Thoracic aorta (tissue), 2 donors: ENCODE measurements at places on chromosomes 6 and 20.

- DNase-seq = no peak
Observed at GRCh38 chr6:139690007-139690406, 315.6 kb upstream of the CITED2 start.

DNA sequence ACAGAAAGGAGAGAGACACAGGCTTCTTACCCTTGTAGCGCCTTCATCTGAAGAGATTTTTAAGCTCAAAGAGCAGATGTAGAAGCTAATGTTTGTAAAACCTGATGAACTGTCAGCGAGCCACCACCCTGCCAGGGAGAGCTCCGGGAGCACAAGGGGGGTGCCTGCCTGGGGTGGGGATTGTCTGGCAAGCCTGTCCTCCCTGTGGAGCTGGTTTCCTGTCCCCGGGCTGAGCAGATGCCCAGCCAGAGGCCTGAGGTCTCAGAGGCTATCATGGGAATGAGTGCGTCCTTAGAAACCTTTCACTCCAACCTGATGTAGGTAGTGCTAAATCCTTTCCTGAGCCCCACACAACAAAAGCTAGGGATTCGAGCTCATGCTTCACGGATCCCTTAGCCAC lies 41.9 kb upstream of the NR2E1 start:
- DNase-seq = no peak

DNA sequence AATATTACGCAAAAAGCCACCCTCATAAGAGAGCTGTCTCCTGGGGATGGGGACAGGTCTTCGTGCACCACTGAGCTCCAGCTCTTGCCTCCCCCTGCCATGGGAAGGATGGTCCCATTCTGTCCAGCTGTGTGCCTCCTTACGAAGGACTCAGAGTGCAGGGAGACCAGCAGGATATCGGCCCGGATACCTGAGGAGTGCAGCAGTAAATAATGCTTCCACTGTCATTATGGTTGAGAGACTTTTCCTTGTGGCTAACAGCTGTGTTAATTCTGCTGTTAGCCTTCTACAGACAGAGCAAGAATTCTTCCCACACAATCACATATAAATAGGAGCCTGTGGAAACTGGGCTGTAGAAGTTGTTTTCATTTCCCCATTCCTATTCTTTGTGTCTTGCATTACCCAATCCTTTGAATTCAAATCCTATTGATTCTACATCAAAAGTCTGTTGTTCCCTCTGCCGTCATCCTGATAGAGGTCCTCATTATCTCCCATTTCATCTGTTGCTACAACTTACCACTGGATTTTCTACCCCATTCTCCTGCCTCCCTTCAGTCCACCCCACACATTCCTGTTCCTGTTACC lies 364.6 kb upstream of the SOX4 start:
- no peak for DNase-seq

GRCh38 chr20:49865559-49865958 lies 49.8 kb downstream of the SPATA2 start:
- DNase-seq = no peak

GRCh38 chr6:41561931-41562911 lies 16.0 kb downstream of the FOXP4 start:
- DNase-seq = no peak

- no peak for DNase-seq
Observed at GRCh38 chr20:24151621-24152294, 163.2 kb upstream of the GGTLC1 start.

GRCh38 chr20:36279776-36280175 lies 26.4 kb upstream of the DLGAP4 start:
- no peak for DNase-seq

DNA sequence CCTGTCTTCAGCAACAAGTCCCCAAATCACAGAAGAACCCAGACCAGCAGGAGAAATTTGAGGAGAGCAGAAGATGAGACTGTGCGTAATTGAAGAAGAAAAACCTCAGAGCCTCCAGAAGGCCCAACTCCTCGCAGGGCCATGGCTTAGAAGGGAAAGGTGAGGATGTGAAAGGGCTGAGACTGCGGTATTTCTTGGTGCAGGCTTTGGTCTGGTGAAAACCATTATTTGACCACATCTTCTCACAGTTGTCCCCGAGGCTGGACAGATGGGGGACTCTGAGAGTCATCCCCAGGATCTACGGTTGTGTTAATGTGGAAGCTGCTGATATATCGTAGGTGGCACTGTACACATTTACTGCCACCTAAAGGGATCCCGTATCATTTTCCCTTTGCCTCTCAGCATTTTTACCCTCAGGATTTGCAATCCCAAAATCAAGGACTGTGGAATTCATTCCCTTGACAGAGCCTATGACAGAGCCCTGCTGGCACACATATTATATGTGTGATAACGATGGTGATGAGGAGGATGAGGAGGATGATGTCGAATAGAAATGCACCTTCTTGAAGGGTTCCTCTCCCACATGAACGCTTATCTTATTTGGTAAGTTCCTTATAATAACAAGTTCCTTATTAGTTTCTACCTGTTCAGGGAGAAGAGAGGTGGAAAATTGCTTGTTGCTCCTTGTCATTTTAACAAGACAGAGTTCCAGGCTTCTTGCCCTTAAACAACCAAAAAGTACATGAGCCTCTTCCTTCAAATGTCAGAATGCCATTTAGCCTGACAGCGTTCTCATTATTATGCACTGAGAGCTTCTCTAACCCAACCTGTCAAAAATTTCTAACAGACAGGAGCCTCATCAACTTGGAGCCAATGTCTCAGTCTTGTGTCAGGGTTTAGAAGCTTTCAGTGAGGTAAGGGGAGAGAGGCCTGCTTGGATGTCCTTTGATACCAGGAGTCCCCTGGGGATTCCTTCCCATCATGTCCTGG lies 135.8 kb downstream of the PXDC1 start:
- no peak for DNase-seq

GRCh38 chr20:62702895-62703852 lies 5.5 kb upstream of the NTSR1 start:
- DNase-seq = no peak

DNA sequence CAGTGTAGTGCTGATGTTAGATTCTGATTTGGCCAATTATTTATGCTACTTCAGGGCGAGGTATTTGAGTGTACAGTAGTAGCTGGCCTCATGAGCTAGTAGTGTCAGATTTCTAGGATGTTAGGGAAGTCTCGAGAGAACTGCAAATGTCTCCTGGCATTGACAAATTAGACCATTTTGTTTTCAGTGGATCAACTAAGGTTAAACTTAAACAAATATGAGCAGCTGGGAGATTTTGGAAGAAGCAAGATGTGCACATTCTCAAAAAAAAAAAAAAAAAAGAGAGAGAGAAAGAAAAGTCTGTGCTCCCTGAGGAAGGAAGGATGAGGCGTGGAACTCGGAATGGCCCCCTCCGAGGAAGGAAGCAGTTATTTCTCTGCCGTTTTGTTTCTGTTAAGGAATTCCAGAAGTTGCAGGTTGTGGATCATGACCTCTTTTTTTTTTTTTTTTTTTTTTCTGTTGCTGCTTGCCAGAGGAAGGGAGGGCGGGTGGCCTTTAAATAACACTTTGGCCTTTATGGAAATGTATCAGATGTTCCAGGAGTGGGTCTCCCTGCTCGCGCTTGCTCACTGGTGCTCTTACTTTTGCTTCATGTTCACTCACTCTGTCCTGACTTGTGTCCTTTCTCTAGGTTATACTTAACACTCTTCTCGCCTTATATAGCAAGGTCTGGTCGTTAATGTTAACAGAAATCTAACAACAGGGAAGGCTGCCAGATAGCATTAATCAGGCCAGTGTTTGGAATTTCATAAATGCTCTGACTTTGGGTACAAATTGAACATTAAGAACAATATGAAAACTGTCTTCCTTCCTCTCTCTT lies 124.4 kb downstream of the TCP11 start:
- DNase-seq = peak; percentile 28

DNA sequence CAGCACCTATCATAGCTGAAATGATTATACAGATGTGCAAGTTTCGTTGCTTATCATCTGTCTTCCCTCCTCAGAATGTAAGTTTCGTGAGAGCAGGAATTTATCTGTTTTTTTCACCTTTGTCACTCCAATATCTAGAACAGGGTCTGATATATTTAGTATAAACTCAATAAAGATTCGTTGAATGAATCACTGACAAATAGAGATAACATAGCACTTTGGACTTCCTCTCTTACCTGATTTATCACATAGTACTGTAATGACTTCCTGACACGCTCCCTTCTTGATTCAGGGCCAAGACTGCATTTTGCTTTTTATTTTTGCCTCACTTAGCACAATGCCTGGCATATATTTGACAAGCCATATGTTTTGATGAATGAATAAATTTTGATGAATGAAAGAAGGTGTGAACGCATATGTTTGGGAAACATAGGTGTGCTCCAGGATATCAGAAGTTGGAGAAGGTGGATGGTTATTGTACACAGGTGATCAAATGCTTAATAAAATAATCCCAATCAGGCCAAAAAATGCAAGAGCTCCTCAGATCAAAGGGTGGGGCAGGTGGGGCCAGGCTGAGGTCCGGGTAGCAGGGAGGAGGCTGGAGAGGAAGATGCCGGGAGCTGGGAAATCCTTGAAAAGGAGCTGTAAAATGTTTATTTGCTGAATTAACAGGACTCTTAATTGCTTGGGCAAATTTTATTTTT lies 33.0 kb downstream of the PIM1 start:
- DNase-seq = no peak

- DNase-seq = no peak
Observed at GRCh38 chr6:72238900-72239299, 352.6 kb downstream of the RIMS1 start.

DNA sequence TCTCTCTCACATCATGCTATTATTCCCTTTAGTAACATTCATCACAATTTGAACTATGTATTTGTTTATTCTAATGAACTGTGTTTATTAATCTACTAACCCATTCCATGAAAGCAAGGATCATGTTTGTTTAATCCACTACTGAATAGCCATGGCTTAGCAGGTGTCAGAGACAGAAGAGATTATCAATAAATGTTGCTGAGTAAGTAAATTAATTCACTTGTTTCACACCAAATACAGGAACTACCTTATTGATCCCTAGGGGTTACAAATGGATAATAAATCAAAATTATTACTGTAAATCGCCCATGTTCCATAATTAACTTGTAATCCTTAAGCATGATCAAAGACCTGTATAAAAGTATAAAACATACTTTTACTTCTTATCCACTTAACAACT lies 76.6 kb downstream of the PHIP start:
- DNase-seq = no peak

DNA sequence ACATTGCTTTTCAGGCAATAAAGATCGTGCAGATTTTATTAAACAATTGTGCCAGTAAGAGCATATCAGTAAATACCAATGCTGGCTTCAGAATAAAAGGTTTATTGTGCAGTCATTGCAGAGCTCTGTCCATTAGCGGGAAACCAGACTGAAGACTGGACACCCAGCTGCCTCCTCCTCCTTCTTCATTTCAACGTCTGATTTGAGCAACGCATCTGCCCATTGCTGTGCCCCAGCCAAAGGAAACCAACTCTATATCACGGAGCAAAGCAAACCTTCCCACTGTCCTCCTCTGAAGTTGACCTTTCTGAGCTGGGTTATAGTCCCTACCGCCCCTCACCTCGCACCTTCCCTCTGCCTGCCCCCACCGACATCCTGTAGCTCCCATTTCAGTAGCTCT lies 80.8 kb downstream of the SLC22A23 start:
- no peak for DNase-seq

DNA sequence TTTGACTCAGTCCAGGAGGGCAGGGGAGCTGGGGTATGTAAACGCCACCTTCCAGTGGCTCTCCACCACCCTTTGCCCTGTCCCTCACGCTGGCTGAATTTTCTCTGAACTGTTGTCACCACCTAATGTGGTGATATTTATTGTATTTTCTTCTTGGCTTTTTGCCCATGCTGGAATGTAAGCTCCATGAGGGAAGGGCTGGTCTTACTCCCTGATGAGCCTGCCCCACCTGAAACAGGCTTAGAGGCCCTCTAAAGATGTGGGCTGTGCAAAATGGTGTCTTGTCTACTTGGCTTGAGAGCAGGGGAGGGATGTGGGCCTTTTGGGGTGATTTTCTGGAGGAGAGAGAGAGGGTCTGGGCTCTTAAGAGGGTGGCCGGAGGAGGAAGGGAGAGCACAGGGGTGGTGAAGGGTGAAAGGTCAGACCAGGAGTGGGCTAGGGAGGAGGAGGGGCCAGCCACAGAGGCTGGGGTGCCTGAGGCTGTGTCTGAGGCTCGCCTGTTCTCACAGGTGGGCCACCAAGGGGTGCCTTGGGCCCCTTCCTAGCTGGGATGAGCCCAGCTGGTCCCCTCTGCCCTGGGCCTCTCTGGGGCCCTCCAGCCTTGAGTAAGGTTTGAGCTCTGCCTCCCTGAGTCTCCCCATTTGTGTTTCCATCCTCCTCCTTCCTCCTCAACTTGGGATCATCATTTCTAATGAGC lies 37.3 kb downstream of the SPDEF start:
- DNase-seq = no peak

DNA sequence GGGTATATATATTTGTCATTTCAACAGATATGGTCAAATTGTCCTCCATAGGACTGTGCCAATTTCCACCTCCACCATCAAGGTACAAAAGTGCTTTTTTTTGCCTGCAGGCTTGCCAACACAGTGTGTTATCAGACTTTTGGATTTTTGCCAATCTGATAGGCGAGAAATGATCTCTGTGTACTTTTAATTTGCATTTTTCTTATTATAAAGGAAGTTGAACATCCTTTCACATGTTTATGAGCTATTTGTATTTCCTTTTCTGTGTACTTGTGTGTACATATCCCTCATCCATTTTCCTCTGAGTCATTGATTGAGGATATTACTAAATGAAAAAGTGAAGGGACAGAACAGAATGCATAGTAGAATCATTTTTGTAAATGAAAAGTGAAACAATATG lies 39.0 kb upstream of the PTPN1 start:
- no peak for DNase-seq

GRCh38 chr6:88048578-88048977 lies 937 bp downstream of the SPACA1 start:
- no peak for DNase-seq

DNA sequence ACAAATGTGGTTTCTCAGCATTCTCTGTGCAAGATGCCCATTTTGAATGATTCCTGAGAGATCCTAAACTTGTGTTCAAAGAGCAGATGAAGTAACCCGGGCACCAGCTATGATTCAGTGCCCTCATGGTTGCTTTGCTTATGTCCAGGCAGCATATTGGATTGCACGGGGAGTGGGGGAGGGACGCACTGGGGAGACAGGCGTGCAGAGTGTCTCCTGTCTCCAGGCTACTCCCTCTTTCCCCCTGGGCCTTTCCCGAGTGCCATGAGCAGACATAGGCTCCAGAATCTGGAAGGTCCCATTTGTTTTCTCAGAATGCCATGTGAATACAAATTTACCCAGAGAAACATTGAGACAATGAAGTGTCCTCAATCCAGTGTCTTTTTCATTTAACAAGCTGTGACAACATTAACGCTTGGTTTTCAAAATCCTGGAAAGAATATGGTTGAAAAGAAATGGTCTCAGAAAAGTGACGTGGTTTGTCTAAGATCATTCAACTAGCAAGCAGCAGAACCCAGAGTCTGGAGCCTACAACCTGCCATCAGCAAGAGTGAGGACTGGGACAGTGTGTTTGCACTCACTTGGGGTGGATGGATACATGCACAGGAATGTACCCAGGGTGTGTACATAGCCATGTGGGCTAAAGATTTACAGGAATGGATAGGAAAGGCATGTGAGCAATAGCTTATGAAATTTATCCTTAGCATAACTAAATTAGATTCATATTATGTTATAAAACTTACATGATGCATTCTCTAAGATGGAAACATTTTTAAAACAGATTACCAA lies 4.2 kb downstream of the SYNDIG1 start:
- DNase-seq = no peak
